IPS DF 19.7 (cell line): ENCODE measurements at places on chromosomes 12 and 14.

- no peak for DNase-seq
These were observed 126.9 kb upstream of the KRAS start for GRCh38 chr12:25377469-25378177.

- no peak for DNase-seq
These were observed 636 bp downstream of the FBXO33 start for GRCh38 chr14:39431416-39432178.

DNA sequence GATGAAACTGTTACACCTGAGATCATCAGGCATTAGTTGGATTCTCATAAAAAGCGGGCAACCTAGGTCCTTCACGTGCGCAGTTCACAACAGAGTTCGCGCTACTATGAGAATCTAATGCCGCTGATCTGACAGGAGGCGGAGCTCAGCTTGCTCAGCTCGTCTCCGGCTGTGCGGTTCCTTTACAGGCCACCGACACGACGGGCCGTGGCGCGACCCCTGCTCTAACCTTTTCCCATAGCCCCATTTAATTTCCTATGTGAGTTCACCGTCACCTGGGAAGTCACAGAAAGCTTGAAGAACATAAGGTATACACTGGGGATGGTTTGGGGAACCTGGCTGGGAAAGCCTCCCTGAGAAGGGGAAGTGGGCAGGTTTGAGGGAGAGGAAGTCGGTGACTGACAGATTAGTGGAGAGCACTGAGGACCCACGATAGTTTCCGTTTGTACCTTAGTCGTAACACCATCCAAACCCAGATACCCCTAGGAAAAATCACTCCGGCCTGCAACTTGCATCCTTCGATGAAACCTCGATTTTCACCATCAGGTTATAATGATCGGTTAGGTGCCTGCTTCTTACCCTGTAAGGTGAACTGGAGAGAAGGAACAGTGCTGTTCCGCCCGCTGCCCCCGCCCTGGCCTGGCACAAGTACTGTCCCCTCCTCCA is 2.8 kb upstream of the AAAS start:
- DNase-seq = no peak

GRCh38 chr12:59472273-59472672 is 123.6 kb upstream of the SLC16A7 start:
- DNase-seq = no peak

DNA sequence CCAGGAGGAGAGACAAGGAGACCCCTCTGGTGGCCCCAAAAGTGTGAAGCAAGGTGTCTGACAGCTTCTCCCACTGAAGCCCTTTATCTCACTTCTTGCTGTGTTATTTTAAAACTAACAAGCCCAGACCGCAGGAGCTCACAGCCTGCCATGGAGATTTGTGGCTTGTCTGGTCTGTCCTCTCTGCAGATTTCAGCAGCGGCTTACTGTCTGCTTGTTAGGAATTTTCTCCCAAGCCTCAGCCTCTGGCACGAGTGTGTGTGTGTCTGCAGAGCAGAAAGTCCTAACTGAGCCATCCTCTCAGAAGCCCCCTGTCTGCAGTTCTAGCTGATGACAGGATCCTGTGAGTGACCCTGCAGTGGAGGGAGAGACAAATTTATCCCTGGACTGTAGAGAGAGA is 87.9 kb upstream of the HSPB8 start:
- no peak for DNase-seq

DNA sequence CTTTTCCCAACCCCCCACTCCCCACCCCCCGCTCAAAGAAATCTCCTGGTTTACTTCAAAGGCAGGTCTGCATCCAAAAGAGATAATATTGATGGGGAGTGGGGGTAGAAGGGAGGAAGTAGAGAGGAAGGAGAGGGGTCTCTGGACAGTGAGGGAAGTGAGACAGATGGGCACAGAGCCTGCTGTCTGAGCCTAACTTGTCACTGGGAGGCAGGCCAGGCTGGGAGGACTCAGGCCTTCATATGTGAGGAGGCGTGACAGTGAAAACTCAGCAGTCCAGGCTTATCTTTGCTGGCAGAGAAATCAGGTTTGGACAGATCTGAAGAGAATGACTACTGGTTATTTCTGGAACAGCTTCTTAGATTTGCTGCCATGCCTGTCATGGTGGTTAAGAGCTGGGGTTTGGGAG is 192.3 kb downstream of the NUAK1 start:
- no peak for DNase-seq

DNA sequence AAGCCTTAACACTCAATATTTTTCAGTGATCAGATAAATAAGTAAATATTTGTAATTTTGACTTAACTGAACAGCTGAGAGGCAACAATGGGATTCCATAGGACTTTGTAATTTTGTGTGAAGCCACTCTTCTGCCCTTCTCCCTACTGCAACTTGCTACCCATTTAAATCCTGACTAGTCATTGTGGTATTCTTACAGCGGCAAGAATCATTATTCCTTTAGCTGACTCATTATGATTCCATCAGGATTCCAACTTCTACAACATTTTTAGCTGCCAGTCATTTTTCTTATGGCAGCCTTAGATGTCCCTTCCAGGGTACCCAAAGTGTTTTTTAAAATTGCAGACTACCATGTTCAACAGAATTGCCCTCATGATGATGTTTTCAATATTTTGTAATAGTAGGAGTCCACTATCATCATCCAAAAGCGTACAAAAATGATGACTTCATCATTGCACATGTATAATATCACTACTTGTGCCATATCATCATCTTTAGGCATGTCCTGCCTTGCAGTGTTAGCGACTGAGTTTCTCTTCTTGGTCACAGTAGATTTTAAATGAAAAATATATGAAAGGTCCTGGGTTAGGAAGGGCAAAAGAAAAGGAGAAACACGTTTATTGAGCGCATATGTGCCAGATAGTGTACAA is 5.1 kb upstream of the MAGOHB start:
- DNase-seq = no peak
